ENCODE measurements at places on chromosomes 6 and 20.

DNA sequence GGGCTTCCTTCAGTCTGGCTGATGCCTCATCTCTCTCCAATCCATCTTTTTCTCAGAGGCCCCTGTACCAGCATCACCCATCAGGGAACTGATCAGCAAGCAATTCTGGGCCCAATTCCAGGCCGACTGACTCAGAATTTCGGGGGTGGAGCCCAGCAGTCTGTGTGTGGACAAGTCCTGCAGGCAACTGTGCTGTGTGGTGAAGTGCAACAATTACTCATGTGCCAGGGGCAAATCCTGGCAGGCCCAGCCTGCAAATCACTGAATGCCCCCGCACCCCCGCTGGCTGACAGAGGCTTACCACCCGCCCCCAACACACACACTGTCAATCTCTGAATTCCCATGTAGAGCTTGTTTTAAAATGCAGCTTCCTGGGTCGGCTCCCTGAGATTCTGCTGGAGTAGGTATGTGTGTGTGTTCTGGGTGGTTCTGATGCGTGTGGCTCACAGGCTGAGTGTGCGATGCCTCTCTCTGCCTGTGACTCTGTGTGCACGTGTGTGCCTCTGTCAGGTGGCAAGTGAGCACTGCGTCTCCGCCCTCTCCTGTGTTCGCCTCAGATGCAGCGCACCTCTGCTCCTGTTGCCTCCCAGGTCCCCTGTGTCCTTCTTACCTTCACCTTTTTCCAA, 45.4 kb downstream of the SSR1 start:
- no peak for DNase-seq

DNA sequence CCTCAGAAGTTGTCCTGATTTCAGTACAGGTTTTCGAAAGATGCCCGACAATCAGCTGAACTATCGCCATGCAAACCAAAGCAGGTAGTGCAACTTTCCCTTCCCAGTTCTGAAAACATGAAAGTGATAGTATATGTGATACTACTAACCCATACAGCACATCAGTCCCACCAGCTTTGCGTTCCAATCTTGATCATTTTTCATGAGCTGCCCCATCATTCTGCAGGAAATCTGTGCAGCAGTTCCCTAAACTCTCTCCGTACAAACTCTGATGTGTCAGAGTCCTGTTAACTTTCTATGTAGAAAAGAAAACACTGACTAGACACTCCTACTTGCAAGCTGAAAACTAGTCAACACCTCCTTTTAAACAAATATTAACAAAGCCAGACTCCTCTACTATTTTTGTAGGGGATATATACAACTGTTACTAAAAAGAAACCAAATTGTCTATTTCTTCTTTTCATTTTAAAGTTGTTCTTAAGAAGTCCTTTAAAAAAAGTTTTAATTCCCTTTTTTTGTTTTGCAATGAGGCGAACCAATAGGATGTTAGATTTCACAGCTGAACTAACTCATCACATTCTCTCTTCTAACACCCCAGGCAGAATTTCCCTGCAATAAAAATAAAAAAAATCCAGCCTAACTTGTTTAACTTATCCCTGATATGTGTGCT, 99.6 kb upstream of the DST start:
- no peak for DNase-seq

- DNase-seq: no peak
Observed at GRCh38 chr20:5131502-5131901, 4.7 kb downstream of the CDS2 start.

GRCh38 chr20:49361862-49362660, 84.2 kb upstream of the ZNFX1 start:
- DNase-seq: no peak

DNA sequence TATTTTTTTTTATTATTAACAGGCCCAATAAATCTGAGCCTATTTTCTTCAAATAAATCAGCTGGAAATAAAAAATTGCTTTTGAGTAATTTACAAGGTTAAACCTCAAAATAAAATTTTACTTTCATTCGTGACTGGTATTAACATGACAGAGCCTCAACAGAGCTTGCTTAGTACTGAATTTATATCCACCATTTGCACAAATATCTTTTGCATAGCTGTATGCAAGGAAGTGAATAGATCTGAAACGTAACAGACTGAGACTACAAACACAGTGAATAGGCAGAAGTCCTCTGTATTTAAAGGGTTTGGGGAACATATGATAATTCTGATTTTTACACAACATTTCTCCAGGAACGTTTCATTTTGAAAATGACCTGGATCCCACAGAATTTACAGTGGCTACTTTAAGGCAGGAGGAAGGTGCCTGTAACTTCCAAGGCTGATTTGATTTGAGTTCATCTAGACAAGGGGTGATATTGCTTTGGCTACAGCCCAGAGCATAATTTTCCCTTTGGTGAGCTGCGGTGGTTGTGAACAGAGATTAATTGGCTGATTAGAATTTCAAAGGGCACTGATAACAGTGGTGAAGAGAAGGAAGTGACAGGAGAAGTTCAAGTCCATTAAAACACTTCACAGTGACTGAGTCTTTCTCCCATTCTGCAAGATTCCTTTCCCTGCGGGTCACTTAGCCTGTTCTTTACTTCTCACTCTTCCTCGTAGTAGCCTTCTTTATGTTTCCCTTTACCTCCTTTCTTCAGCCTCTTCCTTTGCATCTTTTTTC, 121.2 kb upstream of the SASH1 start:
- no peak for DNase-seq

Data from NCI-H2029 treated with DMSO at 0.1 percent for 48 hours (cell line).